HAP-1 (cell line): ENCODE measurements at places on chromosomes 1 and 21.

DNA sequence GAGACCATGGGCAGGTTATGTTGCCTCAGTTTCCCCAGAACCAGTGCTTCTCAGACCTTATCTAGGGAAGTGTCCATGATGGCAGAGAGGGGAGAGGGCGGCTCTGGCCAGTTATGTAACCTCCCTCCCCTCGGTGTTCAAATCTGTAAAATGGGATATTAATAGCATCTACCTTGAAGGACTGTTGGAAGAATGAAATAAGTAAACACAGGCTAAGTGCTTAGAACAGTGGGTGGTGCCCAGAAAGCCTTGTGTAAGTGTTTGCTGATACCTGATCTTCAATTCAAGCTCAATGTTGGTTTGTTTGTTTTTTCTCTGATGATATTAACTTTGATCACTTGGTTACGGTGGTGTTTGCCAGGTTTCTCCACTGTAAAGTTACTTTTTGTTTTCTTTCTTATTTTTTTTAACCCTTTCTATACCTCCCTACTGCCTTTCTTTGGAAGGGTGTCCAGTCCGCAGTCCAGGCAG is 34.9 kb downstream of the EPHA2 start:
- DNase-seq: no peak

DNA sequence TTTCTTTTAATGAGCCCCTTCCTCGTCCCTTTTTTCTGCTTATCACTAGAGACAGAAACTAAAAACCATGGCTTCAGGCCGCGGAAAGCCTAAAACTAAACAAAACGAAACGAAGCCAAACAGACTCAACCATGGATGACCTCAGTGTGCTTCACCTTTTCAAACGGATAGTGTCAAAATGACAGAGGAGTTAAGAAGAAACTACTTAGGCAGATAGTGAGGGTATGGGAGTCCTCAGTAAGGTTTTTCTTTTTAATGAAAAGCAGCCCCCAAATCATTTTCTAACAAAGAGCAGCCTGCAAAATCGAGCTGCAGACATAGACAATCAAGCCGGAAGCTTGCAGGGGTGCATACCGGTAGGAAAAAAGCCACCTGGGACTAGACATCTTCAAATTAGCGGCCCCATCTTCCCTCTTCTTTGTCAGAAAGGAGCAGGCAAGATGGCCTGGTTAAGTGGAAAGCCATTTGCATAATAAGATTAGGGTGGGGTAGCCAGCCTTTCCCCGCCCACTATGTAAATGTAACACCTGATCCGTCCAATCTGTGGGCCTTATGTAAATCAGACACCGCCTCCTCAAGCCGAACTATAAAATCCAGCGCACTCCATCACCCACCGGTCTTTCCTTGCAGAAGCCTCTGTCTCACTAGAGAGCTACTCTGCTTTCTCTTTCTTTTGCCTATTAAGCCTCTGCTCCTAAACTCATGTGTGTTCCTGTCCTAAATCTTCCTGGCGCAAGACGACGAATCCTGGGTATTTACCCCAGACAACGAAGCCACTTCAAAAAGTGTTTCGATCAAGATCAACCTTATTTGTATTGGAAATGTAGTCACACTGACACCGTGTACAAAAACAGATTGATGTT is 6.2 kb upstream of the ERO1B start:
- DNase-seq: no peak

- DNase-seq: no peak
These were observed 10.1 kb downstream of the YARS1 start for GRCh38 chr1:32806910-32807523.

GRCh38 chr1:182786223-182786994 is 3.2 kb upstream of the NPL start:
- DNase-seq: peak; percentile 60

GRCh38 chr1:87686136-87686495 is 357.4 kb downstream of the LMO4 start:
- DNase-seq: no peak

- no peak for DNase-seq
These were observed 137.8 kb upstream of the RAB4A start for GRCh38 chr1:229133151-229133550.

- DNase-seq: no peak
These were observed 15.9 kb upstream of the DHX9 start for GRCh38 chr1:182823220-182823619.

DNA sequence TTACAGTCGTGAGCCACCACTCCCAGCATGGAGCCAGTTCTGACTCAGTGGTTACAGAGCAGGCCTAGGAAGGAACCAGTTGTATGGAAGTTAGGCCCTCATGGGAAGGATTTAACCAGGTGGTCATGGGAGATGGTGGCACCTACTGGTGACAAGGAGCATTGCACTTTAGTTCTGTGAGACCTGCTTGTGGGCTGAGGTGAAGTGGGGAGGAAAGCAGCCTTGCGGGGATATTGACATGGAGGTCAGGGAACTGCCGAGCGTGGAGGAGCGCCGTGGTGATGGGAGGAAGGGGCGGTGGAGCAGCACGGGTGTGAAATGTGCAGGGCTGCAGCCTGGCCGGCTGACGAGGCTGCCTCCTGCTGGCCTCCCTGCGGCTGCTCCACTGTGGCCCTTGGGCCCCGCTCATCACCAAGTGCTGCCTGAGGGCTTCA is 100.4 kb downstream of the GALNT2 start:
- DNase-seq: peak; percentile 45

- DNase-seq: no peak
These were observed 101.7 kb downstream of the NAV1 start for GRCh38 chr1:201640624-201641023.

- DNase-seq: no peak
These were observed 613.8 kb downstream of the KIF26B start for GRCh38 chr1:245768596-245768995.

- peak; percentile 41 for DNase-seq
These were observed 5.7 kb upstream of the MOB3C start for GRCh38 chr1:46622344-46622743.

GRCh38 chr1:30757352-30758120 is at the start of gene LAPTM5:
Gene LAPTM5 (minus strand): TSS chr1:30757774. CDS start chr1:30757745, 29 bp downstream.
- no peak for DNase-seq

- DNase-seq: no peak
These were observed 14.4 kb upstream of the POU2F1 start for GRCh38 chr1:167206166-167206835.

DNA sequence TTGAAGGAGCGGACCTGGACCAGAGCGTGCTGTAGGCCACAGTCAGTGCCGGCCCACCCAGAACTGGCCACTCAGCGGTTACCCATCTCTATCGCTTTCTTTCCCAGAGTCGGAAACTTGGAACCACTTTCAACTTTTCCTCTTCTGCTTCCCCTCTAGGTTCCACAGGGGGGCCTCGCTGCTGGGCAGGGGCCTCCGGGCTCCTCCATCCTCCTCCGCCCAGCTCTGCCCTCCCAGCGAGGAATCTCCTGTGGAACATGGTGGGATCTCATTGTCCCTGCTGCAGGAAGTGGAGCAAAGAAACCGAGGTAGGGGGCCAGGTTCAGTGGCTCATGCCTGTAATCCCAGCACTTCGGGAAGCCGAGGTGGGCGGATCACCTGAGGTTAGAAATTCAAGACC is 139.2 kb downstream of the ETS2 start:
- DNase-seq: no peak

GRCh38 chr1:64984106-64984505 is 17.8 kb upstream of the JAK1 start:
- no peak for DNase-seq

GRCh38 chr1:97145321-97145956 is 423.9 kb downstream of the PTBP2 start:
- DNase-seq: peak; percentile 71
